ENCODE measurements at places on chromosomes 13 and 19.
A peak's percentile ranks its signal among the peaks of the same experiment; 100 is the strongest.

DNA sequence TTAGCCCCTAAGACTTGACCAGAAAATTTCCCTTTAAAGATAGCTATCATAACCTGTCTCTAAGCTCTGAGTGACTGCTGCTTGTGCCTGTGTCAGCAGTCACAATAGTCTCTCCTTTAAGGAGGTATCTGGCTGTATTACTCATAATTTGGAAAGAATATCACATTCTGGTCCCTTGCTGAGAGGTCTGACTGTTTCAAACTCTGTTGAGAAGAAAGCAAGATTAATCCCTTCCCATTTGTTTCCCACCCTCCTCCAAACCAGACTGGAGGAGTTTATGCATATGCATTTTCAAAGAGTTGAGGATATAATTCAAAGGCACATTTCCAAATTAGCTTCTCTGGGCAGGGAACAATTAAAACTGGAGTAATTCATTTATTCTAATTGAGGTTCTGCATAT lies 2.3 kb downstream of the HTR2A start:
- no peak for DNase-seq

- DNase-seq: no peak
Observed at GRCh38 chr13:36769126-36769525, 49.9 kb upstream of the RFXAP start.

- no peak for DNase-seq
Observed at GRCh38 chr19:45629704-45630103, 9.5 kb downstream of the EML2 start.

- no peak for DNase-seq
Observed at GRCh38 chr13:112900691-112901091, 68.3 kb upstream of the MCF2L start.

GRCh38 chr13:23159760-23160637 lies 20.8 kb upstream of the SGCG start:
- DNase-seq: no peak

DNA sequence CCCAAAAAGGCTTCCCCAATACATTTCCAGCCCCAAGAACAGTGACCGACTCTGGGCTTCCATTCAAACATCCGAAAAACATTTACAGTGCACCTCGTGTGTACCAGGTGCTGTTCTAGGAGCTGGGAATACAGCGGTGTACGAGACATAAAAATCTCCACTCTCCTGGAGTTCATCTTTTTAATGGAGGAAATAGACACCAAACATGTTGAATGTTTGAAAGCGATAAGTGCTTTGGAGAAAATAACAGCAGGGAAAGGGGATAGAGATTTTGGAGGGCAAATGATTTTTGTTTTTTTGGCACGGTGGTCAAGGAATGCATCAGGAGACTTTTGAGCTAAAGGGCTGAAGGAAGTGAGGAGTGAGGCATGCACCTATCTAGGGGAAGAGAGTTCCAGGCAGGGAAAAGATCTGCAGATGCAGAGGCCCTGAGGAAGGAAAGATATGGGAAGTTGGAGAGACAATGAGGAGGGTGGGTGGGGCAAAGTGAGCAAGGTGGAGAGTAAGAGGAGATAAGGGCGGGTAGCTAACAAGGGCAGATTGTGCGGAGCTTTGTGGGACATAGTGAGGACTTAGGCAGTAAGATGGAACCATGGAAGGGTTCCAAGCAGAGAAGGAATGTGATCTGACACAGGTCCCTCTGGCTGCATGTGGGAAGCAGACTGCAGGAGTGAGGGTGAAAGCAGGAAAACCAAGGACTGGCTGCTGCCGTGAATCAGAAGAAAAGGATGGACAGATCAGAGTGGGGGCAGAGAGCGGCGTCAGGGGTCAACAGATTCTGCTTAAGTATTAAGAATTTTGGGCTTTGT lies 703 bp upstream of the FBL start:
- DNase-seq: no peak

DNA sequence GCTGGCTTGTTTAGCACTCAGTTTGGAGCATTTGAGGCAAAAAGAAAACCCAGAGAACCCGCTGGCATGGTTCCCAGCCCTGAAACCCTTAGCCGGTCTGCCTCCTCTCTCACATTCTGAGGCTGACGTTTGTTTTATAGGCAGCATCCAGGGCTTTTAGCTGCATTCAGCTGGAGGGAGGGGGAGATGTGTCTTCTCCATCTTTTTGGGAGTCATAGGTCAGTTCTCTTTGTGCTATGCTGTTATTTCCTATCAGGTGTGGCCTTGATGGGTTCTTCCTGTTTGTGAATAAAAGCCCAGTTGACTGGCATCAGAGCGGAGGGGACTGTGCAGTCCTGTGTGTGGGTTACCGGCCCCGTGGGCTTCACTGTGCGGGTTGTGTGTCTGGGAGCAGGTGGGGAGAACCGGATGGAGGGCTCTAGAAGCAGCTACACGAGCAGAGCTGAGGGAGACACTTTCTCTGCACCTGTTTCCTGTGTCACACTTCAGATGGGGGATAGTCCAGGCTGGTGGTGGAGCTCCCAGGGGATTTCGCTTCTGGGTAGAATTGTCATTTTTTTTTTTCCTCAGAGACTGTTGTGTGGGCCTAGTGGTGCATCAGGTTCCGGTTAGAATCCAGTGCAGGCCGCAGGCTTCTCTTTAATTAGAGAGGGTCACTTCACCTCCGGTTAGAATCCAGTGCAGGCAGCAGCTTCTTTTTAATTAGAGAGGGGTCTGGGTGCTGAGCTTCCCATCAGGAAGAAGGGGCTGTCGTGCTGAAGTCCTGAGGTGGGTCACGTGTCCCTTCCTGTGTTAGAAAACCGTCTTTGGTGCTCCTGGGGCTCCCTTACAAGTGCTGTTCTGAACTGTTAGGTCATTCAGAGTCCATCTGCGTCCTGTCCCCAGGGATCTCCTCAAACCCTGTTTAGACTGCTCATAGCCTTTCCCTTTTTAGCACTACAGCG lies 69.6 kb downstream of the ARHGEF7 start:
- peak; percentile 21 for DNase-seq

Data from NCI-H1694 treated with DMSO at 0.1 percent for 48 hours (cell line).